Gastroesophageal sphincter (tissue), 4 donors: ENCODE measurements at places on chromosomes 2 and 18.

DNA sequence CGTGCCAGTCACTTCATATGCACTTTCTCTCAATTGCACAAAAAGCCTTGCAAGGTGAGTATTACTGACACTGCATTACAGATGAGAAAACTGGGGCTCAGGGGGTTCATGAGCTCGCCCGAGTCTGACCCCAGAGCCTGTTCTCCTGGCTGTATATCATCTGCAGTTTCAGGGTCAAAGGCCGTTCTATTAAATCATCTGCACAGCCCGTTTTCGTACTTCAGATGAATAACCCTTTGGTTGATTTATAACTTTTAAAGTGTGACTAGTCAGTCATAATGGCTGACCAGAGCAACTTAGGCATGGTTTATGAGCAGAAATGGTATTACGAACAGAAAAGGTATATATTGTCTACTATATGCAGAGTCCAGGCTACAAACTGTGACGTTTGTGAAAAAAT is 35.3 kb upstream of the NPAS2 start:
- no peak for ATAC-seq

DNA sequence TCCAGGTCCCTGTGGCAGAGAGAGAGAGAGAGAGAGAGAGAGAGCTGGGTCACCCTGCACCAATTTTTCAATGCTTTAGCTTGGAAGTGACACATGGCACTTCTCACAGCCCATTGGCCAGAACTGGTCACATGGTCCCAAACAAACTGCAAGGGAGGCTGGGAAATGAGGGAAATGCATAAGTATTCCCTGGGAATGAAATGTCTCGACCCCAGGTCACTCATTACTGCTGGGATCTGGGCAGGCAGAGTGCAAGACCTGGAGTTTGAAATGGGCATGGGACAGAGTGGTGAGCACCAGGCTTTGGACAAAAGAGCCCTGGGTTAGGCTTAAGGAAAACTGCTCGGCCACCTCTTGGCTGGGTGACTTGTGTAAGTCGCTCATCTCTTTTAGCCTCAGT is 37.0 kb downstream of the SMAD7 start:
- no peak for ATAC-seq

- no peak for ATAC-seq
Observed at GRCh38 chr18:7974200-7974874, 407.2 kb downstream of the PTPRM start.

- ATAC-seq, result peak; percentile 63
Observed at GRCh38 chr18:37403100-37403781, 162.4 kb downstream of the CELF4 start.

- ATAC-seq, result no peak
Observed at GRCh38 chr2:38446906-38447561, 70.0 kb upstream of the ATL2 start.

- no peak for ATAC-seq
Observed at GRCh38 chr2:20135631-20136050, 84.2 kb upstream of the LAPTM4A start.

DNA sequence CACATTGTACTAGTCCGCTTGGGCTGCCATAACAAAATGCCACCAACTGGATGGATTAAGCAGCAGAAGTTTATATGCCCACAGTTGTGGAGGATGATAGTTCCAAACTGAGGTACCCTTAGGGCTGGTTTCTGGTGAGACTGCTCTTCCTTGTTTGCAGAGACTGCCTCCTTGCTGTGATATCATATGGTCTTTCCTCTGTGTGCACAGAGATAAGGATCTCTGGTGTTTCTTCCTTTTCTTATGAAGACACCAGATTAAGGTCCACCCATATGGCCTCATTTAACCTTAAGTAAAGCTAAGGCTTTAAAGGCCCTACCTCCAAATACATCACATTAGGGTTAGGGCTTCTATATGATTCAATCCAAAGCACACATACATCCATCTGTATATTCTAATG is 738.2 kb upstream of the GCFC2 start:
- ATAC-seq, result no peak

- ATAC-seq, result no peak
Observed at GRCh38 chr2:239940861-239941570, 84.1 kb downstream of the NDUFA10 start.

DNA sequence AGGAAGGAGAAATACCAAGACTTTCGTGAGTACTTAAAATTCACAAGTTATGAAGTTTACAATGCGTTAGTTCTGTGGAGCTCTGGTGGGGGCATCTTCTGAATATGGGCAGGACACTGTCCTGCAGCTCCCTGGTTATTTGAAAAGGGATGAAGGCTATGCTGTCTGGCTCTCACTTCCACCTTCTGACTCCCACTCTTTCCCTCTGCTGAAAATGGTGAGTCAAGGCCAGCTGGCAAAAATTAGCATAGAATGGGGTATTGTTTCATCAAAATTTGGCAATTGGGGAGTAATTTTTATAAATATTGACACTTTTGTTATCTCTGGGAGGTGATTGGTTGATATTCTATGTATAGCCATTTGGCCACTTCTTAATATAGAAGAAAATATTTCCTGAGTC is 177.4 kb downstream of the PARD3B start:
- ATAC-seq, result no peak

DNA sequence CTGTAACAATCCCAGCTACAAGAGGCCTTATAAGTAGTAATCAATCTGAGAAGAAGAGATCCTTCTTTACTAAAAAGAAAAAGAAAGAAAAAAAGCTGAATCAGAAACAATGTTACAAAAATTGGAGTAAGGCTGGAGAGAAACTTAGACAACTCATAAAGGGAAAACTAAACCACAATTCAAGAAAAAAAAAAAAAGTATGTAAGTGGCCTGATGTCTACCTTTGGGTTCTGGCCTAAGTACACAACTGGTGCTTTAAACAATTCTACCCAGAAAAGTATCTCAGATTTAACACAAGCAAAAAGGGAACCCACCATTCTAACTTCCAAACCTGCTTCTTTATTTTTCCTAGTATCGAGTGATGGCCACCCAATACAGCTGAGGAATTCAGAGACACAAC is 45.3 kb downstream of the ZNF521 start:
- no peak for ATAC-seq

GRCh38 chr2:158024288-158024898 is 77.3 kb upstream of the UPP2 start:
- ATAC-seq, result no peak

GRCh38 chr2:50313656-50314055 is 718.3 kb downstream of the NRXN1 start:
- ATAC-seq, result no peak

DNA sequence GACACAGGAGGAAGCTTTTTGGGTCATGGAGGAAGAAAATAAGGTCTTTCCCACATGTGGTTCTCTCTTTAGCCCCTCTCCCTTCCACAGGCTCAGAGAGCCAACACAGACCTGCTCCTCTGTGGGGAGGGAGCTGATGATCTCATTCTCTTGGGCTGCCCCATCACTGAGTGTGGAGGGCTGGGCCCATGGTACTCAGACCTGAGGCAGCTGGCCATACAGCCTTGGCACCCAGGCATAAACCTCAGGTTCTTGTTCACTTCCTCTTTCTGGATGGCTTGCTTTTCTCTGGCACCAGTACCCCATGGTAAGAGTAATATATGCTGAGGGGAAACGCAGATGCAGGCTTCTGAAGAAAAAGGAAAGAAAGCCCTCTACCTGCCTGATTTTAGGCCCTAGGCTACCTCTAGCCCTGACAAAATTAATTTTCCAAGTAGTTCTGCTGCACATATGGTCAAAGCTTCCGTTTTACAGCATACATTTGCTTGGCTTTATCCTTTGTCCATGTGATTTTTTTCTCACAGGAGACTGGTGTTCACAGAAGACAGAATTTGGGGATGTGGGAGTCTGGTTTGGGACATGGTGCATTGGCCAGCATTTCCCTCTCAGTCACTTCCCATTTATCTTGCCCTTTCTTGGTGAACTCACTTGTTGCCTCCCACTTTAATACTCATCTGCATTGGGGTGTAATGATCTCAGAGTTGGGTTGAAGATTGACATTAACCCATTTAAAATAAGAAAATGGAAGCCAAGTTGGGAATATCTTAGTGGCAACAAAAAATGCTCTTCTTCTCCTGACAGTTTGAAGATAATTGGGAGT is 11.1 kb downstream of the DHRS9 start:
- ATAC-seq, result no peak

DNA sequence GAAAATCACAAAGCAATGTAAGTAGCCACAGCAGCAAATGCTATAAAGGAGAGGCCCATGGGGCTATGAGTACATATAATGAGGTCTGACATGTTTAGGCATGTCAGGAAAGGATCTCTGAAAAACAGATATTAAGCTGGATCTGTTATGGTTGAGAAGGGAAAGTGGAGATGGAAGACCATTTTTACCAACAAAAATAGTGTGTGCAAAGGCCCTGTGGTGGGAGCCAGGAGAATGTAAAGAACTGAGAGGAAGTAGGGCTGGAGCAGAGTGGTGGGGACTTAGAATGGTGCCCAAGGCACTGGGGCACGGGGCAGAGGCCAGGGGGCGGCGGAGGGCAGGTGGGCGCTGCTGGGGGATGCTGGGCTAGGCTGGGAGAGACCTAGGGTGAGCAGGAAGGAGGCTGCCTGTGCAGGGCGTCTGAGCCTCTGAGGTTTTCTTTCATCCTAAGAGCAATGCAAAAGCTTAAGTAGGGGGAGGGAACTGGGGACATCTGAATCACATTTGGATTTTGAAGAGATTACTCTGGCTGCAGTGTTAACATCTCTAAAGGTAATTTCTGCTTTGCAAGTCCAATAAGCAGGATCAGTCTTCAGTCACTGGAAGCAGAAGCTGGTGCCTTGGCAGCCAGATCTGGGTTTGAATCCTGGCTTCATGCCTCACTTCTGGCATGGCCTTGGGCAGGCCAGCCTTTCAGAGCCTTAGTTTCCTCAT is 4.9 kb upstream of the AGFG1 start:
- ATAC-seq, result no peak

DNA sequence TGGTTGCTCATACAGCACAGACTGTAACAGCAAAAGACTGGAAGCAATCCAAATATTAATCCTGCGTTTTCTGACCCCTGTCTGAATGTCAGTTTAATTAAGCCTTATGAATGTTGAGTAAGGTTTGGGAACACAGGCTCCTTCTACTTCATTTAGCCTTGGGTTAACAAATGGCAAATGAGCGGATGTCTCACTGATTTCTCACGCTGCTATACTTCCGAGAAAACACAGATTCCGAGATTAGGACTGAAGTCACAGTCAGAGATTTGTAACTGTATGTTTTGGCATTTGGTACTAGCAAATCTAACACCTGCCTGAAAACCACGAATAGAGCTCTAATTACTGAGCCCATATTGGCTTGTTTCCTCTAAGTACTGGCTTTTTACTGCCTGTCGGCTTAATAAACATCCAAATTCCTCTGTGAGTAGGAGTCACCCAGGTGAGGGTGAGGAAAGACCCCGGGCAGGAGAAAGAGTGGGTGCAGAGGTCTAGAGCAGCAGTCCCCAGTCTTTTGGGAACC is 10.6 kb downstream of the MC5R start:
- ATAC-seq, result no peak

DNA sequence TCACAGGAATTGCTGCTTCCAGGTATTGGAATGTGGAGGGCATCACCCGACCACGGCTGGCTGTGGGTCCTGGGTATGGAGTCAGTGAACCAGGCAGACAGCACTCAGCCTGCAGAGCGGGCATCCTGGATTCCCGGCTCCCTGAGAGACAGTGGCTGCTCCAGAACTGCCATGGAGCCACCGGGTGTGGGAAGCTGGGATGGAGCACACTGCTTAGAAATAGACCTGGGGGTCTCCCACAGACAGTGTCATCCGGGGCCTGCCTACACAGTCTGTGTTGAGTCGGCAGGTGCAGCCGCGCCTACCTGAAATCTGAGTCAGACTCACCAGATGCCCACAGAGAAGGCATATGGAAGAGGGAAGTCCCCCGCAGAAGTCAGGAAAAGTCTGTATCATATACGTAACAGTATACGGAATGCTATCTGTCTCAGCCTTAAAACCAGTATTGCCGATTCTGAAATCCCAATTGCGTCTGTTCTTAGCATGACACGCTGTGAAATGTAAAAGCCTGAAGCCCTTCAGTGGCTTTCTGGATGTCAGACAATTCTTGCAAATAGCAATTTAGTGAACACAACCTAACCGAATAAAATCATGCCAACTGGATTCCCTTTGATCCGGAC is 509.7 kb upstream of the MYT1L start:
- ATAC-seq, result no peak

- ATAC-seq, result no peak
Observed at GRCh38 chr2:36737131-36737750, 40.7 kb downstream of the VIT start.
